ENCODE measurements at places on chromosomes 11 and 22.

DNA sequence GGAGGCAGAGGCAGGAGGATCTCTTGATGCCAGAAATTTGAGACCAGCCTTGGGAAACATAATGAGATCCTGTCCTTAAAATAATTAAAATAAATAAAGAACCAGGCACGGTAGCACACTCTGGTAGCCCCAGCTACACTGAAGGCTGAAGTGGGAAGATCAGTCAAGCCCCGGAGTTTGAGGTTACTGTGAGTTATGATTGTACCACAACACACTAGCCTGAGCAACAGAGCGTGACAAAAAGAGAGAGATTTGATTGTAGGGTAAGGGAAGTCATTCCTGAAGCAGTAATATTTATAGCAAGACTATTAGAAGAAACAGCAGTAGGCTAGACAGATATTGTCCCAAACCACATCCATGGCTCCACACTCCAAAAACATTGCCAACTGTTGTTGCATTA lies 1408.4 kb upstream of the TENM4 start:
- DNase-seq = no peak

- DNase-seq = no peak
These were observed 45.4 kb downstream of the IGF2 start for GRCh38 chr11:2093575-2094353.

DNA sequence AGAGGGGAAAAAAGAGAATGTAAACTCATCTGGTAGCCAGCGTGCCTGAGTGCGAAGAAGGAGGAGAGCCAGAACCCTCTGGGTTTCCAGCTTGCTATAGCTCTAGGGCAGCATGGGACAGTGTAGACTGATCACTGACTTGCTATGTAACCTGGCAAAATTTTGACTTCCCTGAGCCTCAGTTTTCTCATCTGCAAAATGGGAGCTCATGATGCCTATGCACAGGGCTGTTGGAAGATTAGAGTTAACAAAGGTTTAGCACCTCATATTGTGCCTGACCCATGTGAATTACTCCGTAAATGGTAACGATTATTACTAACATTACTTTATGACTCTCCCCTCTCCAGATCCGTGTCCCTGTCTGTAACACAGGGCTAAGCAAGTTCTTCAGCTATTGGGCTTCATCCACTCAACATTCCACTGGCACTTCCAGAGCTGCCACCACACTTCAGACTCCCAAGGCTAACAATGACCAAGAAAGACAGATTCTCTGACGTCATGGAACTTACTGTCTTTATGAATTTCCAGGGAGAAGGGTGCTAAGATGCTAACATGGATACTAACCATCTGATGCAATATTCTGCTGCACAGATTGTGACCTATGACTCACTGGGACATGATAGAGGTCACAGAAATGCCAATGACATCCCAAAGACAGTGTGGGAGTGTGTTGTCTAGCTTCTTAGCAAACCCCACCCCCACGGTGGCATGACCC lies 195.2 kb downstream of the TRIM29 start:
- DNase-seq = no peak

DNA sequence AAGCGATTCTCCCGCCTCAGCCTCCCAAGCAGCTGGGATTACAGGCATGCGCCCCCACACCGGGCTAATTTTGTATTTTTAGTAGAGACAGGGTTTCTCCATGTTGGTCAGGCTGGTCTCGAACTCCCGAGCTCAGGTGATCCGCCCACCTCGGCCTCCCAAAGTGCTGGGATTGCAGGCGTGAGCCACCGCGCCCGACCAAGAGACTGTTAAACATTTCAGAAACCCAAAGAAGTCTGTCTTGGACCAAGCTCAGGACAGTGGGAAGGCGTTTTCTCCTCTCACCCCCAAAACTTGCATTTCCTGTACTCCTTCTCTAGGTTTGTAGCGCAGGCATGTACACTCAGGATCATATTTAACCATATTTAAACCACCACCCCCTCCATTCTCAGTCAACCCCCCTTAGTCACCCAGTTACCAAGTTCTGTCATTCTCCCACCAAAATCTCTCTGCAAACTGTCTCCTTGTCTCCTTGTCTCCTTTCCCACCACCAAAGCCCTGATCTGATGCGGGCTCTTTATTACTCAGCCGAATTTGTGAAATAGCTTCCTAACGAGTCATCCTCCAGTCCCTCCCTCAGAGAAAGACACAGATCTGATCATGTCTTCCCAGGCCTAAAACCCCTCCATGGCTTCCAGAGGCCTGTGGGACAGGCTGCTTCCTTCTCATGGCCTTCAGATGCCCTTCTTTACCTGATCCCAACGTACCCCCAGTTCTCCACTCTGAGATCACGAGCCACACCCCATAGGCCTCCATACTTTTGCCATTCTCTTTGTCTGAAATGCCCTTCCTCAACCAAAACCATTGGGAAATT lies 29.0 kb upstream of the CREB3L1 start:
- DNase-seq = no peak

DNA sequence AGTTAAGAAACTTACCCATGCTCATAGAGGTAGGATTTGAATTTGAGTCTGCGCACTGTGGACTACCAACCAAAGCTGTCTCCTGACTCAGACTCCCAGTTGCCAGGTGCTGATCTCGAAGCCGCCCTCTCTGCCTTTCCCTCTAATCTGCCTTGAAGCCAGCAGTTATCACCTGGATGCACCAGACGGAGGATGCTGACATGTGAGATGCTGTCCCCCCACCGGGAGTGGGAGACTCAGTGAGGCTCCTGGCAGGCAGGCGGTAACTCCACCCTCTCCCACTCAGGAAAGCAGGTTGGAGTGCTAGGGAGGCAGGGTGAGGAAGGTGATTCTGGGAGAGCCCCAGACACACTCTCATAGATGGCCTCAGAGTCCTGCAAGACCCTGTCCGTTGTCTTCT lies 40.4 kb downstream of the KIAA1671 start:
- DNase-seq = no peak

GRCh38 chr11:59247531-59248227 lies 35.0 kb upstream of the MPEG1 start:
- no peak for DNase-seq

DNA sequence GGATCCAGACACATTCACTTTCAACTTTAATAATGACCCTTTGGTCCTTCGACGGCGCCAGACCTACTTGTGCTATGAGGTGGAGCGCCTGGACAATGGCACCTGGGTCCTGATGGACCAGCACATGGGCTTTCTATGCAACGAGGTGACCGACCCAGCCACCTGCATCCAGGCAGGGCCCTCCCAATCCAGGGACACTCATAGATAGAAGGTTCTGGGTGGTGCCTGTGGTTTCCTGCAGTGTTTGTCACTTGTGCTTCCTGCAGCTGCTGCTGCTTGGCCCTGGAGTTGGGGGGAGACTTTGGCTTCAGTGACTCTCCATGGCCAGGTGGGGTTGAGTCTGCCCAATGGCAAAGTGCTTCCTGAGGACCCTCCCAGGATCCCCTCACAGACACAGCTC lies 7.3 kb downstream of the APOBEC3B start:
- DNase-seq = no peak

- DNase-seq = no peak
These were observed 73.5 kb downstream of the GAB2 start for GRCh38 chr11:78344094-78344493.

- DNase-seq = no peak
These were observed 120.5 kb downstream of the APIP start for GRCh38 chr11:34795641-34796040.

GRCh38 chr11:76208438-76209374 lies 2.4 kb upstream of the WNT11 start:
- DNase-seq = peak; percentile 72

DNA sequence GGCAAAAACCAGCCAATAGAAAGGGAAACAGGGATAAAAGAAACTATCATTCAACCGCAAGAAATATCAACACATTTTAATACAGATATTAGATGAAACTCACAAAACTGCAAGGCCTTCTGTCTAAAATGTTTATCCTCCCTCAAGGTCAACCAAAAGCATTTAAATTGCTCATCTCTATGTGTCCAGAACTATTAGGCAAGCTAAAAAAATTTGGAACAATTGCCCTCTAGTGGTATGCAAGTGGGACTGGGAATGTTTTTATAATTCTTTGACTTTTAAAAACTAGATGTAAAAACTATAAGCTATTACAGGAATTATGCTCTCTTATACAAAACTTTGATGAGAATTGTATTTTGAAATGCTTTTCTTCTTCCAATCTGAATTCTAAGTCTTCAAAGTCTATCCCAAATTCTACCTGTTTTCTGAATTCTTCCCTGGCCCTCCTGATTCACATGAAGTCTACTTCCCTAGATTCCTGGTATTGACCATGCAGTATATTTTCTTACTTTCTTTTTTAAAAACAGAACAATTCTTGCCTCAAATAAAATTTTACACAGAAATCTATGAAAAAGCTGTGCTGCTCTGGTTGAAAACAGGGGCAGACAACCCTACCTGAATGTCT lies 4.9 kb downstream of the CWC15 start:
- no peak for DNase-seq

GRCh38 chr22:36764060-36764459 lies 11.9 kb downstream of the IFT27 start:
- no peak for DNase-seq

GRCh38 chr11:9016916-9017642 lies 13.3 kb upstream of the NRIP3 start:
- DNase-seq = no peak

GRCh38 chr11:11572386-11572785 lies 49.4 kb downstream of the GALNT18 start:
- DNase-seq = no peak

DNA sequence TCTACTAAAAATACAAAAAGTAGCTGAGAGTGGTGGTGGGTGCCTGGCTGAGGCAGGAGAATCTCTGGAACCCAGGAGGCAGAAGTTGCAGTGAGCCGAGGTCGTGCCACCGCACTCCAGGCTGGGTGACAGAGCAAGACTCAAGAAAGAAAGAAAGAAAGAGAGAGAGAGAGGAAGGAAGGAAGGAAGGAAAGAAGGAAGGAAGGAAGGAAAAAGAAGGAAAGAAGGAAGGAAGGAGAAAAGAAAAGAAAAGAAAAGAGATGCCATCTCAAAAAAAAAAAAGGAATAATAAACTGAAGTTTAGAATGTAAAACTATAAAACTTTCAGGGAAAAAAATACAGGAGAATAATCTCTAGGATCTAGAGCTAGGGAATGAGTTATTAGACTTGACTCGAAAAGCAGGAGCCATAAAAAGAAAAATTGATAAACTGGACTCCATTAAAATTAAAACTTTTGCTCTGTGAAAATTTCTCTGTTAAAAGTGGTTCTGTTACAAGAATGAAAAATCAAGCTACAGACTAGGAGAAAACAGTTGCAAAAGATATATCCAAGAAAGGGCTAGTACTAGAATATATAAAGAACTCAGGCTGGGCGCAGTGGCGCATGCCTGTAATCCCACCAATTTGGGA lies 13.4 kb upstream of the SEPTIN5 start:
- DNase-seq = no peak

- DNase-seq = no peak
These were observed 56.9 kb upstream of the CSNK2A3 start for GRCh38 chr11:11409901-11410300.

GRCh38 chr11:28323621-28324020 lies 215.4 kb downstream of the METTL15 start:
- no peak for DNase-seq

DNA sequence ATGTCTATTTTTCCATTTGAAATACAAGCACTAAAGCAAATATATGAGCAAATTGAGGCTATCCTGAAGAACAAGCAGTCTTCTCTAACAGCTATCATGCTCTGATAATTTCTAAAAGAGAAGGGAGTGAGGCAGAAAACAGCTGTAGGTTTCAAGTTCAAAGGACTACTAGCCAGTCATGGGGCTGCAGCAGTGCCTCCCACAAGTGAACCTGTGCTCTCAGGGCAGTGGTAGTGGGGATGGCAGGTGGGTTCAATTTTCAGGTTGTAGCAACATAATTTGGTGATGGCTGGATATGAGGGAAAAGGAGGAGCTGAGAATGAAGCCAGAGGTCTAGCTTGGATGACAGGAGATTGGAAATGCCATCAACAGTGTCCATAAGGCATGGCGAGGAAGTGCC lies 93.5 kb upstream of the ARHGAP20 start:
- no peak for DNase-seq

GRCh38 chr11:134425816-134426536 lies 13.9 kb upstream of the B3GAT1 start:
- no peak for DNase-seq

DNA sequence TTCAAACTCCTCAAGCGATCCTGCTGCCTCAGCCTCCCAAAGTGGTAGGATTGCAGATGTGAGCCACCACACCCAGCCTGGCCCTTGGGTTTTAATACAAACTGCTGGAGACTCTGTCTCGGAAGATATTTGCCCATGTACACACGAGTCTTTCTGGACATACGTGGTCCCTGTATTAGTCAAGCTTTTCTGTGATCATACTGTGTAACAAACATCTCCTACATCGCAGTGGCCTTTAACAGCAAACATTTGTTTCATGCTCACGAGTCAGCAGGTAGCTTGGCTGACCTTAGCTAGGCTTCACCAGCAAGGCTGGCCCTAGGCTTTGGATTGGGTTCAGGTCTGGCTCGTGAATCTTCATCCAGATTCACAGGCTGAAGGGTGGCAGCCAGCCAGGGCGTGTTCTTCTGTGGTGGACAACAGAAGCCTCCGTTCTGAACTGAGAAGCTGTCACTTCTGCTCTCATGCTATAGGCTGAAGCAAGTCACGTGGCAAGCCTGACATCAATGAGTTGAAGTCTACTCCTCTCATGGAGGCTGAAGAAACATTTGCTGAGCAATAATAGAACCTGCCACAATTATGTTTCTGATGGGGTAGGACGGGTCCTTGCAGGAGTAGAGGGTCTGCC lies 8.8 kb downstream of the KIAA1671 start:
- no peak for DNase-seq

DNA sequence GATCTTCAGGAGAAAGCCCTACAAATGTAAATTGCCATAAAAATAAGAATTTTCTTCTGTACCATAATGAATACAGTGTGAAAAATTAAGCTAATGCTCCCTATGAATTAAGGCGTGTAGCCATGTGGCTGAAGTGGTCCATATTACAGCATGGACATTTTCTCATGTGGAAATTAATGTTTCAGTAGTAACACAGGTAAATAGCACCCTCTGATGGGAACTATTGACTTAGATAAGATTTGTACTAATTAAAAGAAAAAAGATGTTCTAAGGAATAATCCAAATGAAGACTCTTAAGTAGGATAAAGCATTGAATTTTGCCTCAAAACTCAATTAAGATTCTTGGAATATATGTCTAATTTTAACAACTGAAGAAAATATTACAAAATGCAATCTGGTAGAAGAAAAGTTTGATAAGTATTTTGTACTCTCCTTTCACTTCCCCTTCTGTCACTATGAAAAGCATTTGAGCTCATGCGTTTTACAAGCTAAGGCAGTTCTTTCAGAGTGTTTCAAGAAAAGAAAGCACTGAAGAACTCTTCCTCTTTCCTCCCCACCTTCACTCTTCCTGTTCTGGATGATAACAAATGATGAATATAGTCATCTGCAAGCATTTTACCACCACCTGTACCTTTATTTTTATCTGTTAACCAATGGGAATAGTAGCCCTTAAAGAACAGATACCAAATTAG lies 9.9 kb upstream of the OR8D2 start:
- DNase-seq = no peak

DNA sequence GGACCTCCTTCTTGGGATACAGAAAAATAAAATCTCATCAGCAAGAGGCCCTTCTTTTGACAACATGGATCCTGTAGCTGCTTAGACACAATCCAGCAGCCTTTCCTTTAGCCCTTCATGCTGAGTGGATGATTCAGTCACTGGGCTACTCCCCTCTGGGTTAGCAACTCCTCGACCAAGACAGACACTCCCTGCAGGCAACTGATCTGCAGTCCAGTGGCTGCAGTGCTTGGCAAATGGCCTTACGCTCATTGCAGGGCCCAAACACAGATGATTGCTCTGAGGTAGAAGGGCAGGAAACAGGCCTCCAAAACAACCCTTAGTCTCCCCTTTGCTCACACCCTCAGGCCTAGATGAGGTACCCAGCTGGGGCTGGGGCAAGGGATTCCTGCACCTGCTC lies 73.2 kb upstream of the OPCML start:
- DNase-seq = no peak

Measured in activated T-cell treated with anti-CD3 and anti-CD28 coated beads for 1 hour (primary cell).